NCI-H524 treated with DMSO at 0.1 percent for 48 hours (cell line): ENCODE measurements at places on chromosomes 12 and 14.
A peak's percentile ranks its signal among the peaks of the same experiment; 100 is the strongest.

- DNase-seq = no peak
Observed at GRCh38 chr12:46373301-46374296, 1.0 kb upstream of the SLC38A2 start.

GRCh38 chr12:87768501-87769287 lies 260.5 kb downstream of the C12orf50 start:
- no peak for DNase-seq

GRCh38 chr14:51862176-51862796 lies 1.9 kb downstream of the GNG2 start:
- no peak for DNase-seq

DNA sequence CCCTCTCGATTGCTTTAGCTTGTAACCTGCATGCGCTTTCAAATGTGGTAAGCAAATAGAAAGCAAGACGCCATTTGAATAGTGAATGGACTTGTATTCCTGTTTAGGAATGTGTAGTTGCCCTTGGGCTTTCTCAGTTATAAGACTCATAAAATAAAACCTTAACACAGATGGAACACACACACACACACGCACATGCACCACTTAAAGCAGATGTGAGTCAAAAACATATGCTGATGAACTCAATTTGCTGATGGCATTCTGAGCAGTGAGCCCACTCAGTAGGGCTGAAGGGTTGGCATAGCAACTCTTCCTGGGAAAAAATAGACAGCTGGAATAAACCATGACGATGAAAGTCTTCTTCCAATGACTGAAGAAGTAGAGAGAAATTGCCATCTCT lies 360.5 kb downstream of the APAF1 start:
- no peak for DNase-seq

DNA sequence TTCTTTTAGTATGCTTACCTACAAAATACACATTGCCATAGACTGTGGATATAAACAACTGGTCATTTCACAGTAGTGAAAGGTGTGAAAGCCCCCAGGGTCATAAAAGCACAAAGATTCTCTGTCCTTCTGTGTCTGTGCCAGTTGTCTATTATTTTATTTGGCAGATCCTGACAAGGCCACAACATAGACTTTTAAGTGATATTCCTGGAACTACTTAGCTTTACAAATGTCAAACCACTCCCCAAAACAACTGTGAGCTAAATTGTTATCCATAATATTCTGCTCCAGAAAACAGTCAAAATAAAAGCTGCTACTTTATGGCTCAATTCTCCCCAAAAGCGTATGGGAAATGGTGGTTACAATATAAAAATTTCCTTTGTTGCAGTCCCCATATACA lies 172.1 kb downstream of the SEC23A start:
- DNase-seq = no peak

- DNase-seq = no peak
Observed at GRCh38 chr12:38538319-38538718, 221.7 kb downstream of the ALG10B start.

DNA sequence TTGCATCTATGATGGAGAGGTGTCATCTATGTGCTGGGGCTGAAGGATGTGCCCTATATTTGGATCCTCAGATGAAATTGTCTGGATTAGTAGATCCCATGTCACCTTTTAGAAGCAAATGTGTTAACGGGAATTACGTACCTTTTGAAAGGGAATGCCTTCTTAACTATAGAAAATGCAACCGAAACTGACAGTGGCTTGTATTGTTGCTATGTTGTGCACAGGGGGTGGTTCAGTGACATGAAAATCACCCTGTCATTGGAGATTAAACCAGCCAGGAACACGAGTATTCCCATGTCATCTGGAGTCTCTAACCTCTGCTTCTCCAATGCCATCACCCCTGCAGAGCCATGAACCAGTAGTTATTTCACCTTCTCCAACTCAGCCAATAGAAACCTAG lies 110.2 kb downstream of the METTL25 start:
- DNase-seq = no peak

GRCh38 chr12:74586251-74586650 lies 48.6 kb downstream of the ATXN7L3B start:
- no peak for DNase-seq

- no peak for DNase-seq
Observed at GRCh38 chr12:47813511-47814196, 6.0 kb downstream of the HDAC7 start.

- no peak for DNase-seq
Observed at GRCh38 chr14:97407701-97408407, 610.7 kb downstream of the VRK1 start.

DNA sequence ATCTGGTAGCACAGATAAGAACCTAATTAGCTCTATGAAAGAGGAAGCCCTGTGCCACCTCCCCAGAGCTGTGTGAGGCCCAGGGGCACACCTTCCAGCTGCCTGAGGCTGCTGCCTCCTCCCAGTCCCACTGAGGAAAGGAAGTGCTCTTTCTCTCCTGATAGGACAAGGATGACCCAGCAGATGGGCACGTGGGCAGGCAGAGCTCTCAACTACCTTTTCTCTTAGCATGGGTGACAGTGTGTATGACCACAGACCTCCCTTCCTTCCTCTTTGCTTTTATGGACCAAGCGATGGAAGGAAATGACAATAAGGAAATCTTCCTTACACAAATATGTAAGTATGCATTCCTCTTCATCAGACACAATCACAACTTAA lies 127.6 kb upstream of the AMIGO2 start:
- DNase-seq = no peak

DNA sequence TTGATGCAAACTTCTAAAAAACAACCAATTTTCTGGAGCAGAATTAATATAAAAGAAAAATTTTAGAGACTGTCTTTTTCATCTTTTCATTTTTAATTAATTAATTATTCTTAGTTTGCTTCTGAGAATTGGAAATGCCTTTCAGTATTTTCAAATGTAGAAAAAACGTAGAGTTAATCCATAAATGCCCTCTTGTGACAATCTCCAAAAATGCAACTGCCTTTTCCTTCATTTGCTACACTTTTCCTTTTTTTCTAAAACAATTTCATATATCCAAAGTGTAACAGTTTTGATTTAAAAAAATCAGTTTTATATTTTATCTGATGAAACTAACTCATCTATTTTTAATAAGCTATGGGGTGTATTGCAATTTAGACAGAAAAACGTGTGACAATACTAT lies 409.3 kb downstream of the PRKD1 start:
- DNase-seq = no peak

DNA sequence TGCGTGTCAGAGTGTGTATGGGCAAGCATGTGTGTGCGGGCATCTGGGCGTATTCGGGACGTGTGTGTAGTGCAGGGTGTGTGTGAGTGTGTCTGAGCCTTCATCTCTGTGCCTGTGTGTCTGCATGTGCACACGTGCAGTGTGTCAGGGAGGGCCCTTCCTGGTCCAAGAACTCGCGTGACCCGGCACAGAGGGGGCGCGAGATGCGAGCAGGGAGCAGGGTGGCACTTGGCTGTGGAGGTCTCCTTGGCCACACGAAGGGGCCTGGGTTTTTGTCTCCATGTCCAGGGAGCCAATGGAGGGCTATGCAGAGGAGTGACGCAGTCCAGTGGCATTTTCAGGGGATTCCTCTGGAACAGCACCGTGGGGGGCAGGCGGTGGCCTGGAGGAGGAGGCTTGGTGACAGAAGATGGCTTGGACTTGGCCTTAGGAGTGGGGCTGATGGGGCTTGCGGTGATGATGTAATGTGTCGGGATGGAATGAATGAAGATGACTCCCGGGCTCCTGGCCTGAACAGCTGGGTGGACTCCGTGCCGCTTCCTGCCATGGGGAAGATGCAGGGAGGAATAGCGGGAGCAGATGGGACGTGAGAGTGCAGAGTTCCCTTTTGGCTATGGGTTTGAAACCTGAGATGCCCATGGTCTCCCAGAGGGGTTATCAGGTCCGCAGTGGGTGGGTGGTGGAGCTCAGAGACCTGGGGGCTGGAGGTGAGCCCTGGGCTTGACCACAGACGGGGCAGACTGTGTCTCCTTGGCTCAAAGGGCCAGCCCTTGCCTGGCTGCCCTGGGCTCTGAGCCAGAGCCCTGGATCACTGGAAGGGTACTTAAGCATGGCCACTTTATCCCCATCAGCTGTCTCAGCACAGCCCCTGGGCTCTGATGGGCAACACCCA lies 208.3 kb downstream of the PHETA1 start:
- peak; percentile 86 for DNase-seq

DNA sequence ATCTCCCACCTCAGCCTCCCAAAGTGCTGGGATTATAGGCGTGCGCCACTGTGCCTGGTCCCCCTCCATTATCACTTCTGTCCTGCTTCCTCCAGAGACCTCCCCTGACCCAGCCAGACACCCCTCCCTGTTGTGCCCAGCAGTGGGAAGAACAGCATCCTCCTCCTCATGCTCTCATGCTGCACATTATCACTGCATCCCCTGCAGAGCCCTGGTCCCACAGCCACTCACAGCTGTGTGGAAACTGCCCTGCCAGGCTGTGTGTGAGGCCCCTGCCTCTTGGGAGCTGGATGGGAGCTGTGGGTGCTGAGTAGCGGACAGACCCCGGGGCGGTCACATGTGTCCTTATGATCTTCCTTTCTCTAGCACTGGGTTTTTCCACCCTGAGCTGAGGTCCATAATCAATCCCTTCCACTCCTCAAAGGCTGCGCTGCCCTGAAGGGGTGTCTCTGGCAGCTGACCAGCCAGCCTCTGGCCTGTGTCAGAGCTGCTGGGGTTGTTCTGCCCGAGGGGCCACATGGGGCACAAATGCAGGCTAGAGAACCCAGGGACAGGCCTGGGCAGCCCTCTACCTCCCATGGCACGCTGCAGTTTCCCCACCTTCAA lies 9.2 kb downstream of the HIP1R start:
- no peak for DNase-seq

DNA sequence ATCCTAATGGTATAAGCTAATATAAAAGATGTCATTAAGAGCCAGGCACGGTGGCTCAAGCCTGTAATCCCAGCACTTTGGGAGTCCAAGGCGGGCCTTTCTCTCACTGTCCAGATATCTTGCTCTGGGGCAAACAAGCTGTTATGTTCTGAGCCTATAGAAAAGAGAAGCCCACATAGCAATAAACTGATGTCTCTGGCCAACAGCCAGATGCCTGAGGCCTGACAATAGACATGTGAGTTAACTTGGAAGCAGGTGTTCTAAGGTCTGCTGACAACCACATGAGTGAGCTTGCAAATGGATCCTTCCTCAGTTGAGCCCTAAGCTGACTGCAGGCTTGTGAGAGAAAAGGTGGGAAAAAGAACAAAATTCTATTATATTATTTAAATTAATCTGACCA lies 25.0 kb downstream of the YAF2 start:
- peak; percentile 23 for DNase-seq

GRCh38 chr14:102055181-102055901 lies 31.5 kb downstream of the HSP90AA1 start:
- no peak for DNase-seq

DNA sequence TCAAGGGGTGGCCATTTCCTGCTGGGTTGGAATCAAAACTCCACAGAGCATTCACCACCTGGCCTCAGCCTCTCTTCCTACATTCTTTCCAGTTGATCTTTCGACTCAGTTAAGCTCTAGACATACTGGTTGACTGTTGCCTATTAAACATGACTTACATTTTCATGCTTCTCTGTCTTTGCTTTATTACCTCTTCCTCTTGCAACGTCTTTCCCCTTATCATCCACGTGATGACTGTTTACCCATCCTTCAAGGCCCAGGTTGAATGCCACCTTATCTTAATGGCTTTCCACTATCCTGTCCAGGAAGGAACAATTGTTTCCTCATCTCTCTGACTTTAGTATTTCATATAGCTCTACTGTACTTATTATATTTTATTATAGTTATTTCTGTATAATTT lies 24.4 kb upstream of the CCDC175 start:
- DNase-seq = no peak

DNA sequence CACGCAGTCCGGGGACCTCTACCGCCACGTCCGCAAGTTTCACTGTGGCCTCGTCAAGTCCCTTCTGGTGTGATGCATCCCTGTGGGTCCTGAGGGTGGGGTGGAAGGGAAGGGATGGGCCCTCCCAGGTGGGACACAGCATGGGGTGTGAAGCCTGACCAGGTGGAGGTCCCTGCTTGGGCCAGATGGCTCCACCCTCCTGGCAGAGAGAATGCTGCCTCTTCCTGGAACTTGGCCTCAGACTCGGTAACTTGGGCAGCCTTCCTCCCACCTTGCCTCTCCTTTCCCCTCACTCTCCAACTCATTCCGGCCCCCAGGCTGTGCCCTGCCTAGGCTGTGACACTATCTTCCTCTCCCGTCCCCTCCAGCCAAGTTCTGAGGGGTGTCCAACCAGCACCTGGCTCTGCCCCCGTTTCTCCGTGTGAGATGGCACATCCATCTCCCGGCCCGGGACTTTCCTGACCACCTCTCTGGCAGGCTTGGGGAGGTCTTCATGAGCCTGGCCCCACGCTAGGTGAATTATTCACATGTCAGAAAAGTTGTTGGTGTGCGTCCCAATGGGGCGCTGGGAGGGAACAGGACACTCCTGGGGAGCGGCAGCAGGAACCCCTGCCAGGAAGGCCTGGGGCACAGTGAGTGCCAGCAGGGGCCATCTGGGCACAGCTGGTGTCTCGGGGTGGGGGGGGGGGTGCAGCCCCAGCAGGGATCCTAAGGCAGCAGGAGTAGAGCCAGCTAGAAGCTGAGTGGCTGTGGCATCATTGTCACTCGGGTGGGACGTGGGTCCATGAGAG lies 1.7 kb downstream of the ZBTB42 start:
- DNase-seq = no peak

DNA sequence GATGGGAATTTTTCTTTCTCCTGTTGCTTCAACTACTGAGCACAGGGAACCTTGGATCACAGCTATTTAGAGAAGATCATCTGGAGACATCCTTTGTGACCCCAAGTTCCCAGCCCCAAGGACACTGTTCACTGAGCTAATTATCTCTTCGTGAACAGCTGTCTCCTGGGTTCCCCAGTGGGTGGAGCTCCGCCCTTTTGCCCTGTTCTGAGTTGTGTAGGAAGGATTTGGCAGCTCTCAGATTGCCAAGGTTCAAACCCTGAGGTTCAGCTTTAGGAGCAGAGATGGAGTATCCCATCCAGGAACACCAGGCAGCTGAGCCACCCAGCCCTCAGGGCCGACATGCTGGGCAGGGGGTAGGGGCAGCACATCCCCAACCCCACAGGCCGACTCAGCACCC lies 32.0 kb downstream of the NGB start:
- no peak for DNase-seq

GRCh38 chr12:92582475-92582874 lies 120.3 kb upstream of the PLEKHG7 start:
- no peak for DNase-seq

DNA sequence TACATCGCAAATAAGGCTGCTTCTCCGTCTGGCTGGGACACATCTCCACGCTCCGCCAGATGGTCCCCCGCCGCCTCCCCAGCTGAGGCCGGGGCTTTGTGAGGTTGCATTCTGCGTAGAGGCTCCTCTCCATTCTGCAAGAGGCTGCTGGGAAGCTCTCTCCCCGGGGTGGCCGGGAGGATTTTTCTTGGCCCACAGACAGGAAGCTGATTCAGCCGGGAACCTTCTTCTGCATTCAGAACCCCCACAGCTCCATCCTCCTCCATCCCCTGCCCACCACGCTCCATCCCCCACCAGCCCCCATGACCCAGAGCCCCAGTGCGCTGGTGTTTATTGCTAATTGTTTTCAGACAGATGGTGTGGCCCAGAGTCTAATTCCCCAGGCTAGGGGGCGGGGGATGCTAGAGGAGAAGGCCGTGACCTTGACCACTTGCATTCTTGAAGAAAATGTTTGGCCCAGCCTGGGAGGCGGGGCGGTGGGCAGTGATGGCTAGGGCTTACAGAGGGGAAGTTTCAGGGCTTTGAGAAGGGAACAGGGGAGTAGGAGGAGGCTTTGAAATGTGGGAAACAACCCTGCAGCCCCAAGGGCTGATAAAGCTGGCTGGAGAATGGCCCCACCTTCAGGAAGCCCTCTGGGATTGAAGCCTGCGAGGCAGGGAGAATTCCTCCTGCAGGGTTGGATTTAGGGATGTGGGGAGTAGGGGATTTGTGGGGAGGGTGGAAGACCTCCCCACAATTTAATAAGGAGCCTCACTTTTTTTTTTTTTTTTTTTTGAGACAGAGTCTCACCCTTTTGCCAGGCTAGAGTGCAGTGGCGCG lies 88.5 kb upstream of the NCOR2 start:
- peak; percentile 92 for DNase-seq
